ENCODE measurements at places on chromosomes 2 and 18. TPM values are rescaled to one million over a fixed set of nuclear protein-coding genes. Genes with fewer than 3 reads are reported as not detected.

- no peak overlapping the region for H3K27ac ChIP-seq
- no peak overlapping the region for H3K4me3 ChIP-seq
- DNase-seq = no peak
- 0 out of 2 replicates have a peak, but pooled peaks cover 4% of the 10 kb centered on the region for H3K4me1 ChIP-seq
Observed at GRCh38 chr2:24101992-24102391, 17.4 kb upstream of the TP53I3 start.

GRCh38 chr2:211748339-211748738, 790.3 kb downstream of the ERBB4 start:
- no peak overlapping the region for H3K4me3 ChIP-seq
- H3K27me3 ChIP-seq = no peaks in the 10 kb centered on the region
- no peaks in the 10 kb centered on the region for H3K36me3 ChIP-seq

- no peaks in the 10 kb centered on the region for H3K36me3 ChIP-seq
- DNase-seq = no peak
- H3K27ac ChIP-seq = no peak overlapping the region
- no peaks in the 10 kb centered on the region for H3K27me3 ChIP-seq
Observed at GRCh38 chr2:75632091-75632701, 14.4 kb upstream of the MRPL19 start.

GRCh38 chr2:177359836-177360595, 32.6 kb upstream of the AGPS start:
- no peaks in the 10 kb centered on the region for H3K36me3 ChIP-seq
- DNase-seq = no peak
- no peaks in the 10 kb centered on the region for H3K27me3 ChIP-seq
- H3K27ac ChIP-seq = no peak overlapping the region
- no peak overlapping the region for H3K4me3 ChIP-seq

GRCh38 chr2:216101109-216101508, 8.0 kb upstream of the XRCC5 start:
- no peaks in the 10 kb centered on the region for H3K4me1 ChIP-seq
- H3K27ac ChIP-seq = no peak overlapping the region
- H3K4me3 ChIP-seq = no peak overlapping the region
- no peak for DNase-seq
- H3K36me3 ChIP-seq = no peaks in the 10 kb centered on the region
- no peaks in the 10 kb centered on the region for H3K27me3 ChIP-seq

DNA sequence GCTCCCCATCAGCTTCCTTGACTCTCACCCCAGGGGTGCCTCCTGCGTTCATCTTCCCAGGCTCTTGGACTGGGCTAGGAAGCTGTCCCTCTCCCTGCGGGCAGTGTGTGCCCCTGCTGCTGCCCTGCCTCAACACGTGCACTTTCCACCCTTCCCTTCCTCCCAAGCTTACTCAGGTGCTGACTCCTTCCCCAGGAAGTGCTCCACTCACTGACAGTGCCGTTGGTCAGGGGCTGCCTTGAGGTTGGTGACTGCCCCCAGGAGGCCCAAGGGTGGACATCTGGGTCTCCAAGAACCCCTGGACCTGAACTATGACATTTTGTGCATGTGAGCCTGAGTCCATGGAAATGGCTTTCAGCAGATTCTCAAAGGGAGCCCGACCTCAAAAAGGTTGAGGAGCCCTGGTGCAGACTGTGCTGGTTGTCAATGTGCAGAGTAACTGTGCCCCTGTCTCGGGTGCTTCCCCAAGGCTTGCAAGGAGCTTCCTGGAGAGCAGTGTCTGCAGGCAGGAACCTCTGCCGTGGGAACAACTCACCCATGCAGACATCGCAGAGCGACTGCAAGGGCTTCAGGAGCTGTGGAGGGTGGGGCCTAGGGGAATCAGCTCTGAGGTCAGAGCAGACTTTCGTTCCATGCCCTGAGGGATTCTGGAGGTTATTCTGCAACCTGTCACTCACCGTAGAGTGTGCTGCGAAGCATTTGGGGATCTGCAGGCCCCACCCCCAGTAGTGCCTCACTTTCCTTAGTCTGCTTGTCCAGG, 116.5 kb upstream of the MCFD2 start:
- no peak for DNase-seq
- no peaks in the 10 kb centered on the region for H3K27me3 ChIP-seq
- H3K36me3 ChIP-seq = no peaks in the 10 kb centered on the region
- H3K4me3 ChIP-seq = no peak overlapping the region
- H3K27ac ChIP-seq = no peak overlapping the region
- peaks cover 22% of the 10 kb centered on the region for H3K4me1 ChIP-seq

The CIB4 gene
- not detected for total RNA-seq

- H3K36me3 ChIP-seq = peaks cover 18% of the 10 kb centered on the region
- no peak for DNase-seq
- H3K27ac ChIP-seq = no peak overlapping the region
- no peak overlapping the region for H3K4me3 ChIP-seq
Observed at GRCh38 chr18:66264130-66264529, 339.8 kb downstream of the CDH19 start.

GRCh38 chr2:178910005-178910404, 102.8 kb upstream of the TTN start:
- H3K36me3 ChIP-seq = no peaks in the 10 kb centered on the region
- no peak overlapping the region for H3K27ac ChIP-seq
- H3K27me3 ChIP-seq = no peaks in the 10 kb centered on the region
- H3K4me3 ChIP-seq = no peak overlapping the region
- DNase-seq = no peak

- H3K4me3 ChIP-seq = no peak overlapping the region
- no peaks in the 10 kb centered on the region for H3K27me3 ChIP-seq
- no peak for DNase-seq
- no peaks in the 10 kb centered on the region for H3K4me1 ChIP-seq
- no peaks in the 10 kb centered on the region for H3K36me3 ChIP-seq
Observed at GRCh38 chr2:226906163-226906693, 70.4 kb downstream of the RHBDD1 start.

GRCh38 chr18:45856531-45856930, 31.1 kb downstream of the SIGLEC15 start:
- H3K27ac ChIP-seq = no peak overlapping the region
- 0 out of 2 replicates have a peak, but pooled peaks cover 5% of the 10 kb centered on the region for H3K4me1 ChIP-seq
- H3K36me3 ChIP-seq = peaks cover 39% of the 10 kb centered on the region
- no peaks in the 10 kb centered on the region for H3K27me3 ChIP-seq

The SP5 gene
- total RNA-seq = 7.0 TPM

DNA sequence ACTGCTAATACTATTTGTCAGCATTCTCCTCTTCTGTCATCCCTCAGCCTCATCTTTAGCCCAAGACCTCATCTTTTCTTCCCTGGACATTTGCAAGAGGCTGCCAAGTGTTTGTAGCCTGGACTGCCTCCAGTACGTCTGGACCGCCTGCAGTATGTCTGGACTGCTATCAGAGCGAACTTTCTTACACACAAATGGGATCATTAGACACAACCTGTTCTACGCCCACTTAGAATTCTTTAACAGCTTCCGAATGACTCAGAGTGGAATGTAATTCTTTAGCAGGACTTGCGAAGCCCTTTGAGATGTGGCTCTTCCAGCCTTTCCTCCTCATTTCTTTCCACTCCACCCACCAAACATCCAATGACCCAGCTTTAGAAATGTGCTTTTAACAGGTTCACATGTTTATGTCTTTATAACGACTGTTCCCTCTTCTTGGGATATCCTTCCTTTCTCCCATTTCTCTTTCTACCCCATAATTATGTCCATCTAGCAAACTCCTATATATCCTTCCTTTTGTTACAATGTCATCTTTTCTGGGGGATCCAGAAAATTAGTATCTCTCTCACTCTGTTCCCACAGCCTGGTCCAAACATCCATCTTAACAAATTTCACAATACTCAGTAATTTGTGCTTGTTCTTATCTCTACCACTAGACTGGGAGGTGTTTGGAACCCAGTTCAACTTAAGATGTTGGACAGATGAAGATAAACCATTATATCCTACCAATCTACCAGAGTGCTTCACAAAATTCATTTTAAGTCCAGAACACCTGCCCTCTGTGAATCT, 171.3 kb upstream of the PGAP1 start:
- no peaks in the 10 kb centered on the region for H3K4me1 ChIP-seq
- H3K27me3 ChIP-seq = no peaks in the 10 kb centered on the region
- DNase-seq = no peak
- no peak overlapping the region for H3K27ac ChIP-seq
- no peaks in the 10 kb centered on the region for H3K36me3 ChIP-seq

- peak overlapping the region; percentile 31 for H3K27ac ChIP-seq
- no peak for DNase-seq
Observed at GRCh38 chr2:55052129-55053061, 2.1 kb upstream of the RTN4 start.

GRCh38 chr2:193382583-193382982, 1187.8 kb upstream of the TMEFF2 start:
- no peak overlapping the region for H3K27ac ChIP-seq
- H3K4me3 ChIP-seq = no peak overlapping the region
- no peaks in the 10 kb centered on the region for H3K36me3 ChIP-seq
- peak; percentile 8 for DNase-seq
- H3K4me1 ChIP-seq = 0 out of 2 replicates have a peak, but pooled peaks cover 2% of the 10 kb centered on the region
- H3K27me3 ChIP-seq = peaks cover 54% of the 10 kb centered on the region

The ZNF521 gene
- 13.8 TPM for total RNA-seq

- H3K4me1 ChIP-seq = no peaks in the 10 kb centered on the region
- H3K27ac ChIP-seq = no peak overlapping the region
- H3K4me3 ChIP-seq = no peak overlapping the region
- DNase-seq = no peak
- H3K36me3 ChIP-seq = no peaks in the 10 kb centered on the region
Observed at GRCh38 chr2:174627216-174627615, 29.6 kb upstream of the WIPF1 start.

The PDE1A gene
- 0.25 TPM for total RNA-seq

- H3K27me3 ChIP-seq = no peaks in the 10 kb centered on the region
- no peak overlapping the region for H3K4me3 ChIP-seq
- no peak for DNase-seq
- peaks cover 16% of the 10 kb centered on the region for H3K4me1 ChIP-seq
Observed at GRCh38 chr18:42545825-42546224, 569.7 kb downstream of the RIT2 start.

The RBM44 gene
- total RNA-seq = 0.71 TPM

DNA sequence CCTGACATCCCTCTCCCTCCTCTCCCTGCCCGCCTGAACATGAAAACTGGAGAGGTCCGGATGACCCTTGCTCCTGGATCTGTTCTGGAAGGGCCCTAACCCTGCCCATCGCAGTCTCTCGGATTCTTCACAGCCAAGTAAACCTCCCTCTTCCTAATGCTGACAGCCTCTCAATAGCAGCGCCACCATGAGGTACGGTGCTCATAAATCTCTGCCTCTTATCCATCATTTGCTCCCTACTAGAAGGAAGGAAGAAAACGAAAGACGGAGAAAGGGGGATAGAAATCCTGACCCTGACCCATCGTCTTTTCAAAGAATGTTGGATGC, 257.9 kb downstream of the BCL11A start:
- peaks cover 10% of the 10 kb centered on the region for H3K27me3 ChIP-seq
- no peaks in the 10 kb centered on the region for H3K36me3 ChIP-seq
- H3K4me3 ChIP-seq = no peak overlapping the region
- peak; percentile 34 for DNase-seq
- no peak overlapping the region for H3K27ac ChIP-seq
- peaks cover 24% of the 10 kb centered on the region for H3K4me1 ChIP-seq

DNA sequence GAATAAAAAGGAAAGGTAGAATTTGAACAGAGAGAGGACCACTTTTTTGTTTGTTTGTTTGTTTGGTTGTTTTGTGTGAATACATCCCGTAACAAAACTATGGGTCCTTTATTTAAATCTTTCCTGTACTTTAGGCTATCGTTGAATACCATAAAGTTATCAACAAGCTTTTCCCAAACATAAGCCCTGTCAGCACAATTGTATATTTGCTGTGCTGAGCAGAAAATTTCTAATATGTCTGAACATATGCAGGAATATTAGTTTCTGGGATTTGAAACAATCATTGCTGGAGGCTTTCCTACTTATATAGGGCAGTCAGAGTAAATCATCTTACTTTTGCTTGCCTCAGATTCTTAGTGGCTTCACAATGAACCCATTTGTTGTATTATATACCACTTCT, 536.4 kb downstream of the CNTNAP5 start:
- H3K27ac ChIP-seq = no peak overlapping the region
- H3K4me1 ChIP-seq = peaks cover 21% of the 10 kb centered on the region
- no peak for DNase-seq
- H3K27me3 ChIP-seq = no peaks in the 10 kb centered on the region
- H3K4me3 ChIP-seq = no peak overlapping the region

The OBSL1 gene
- 221 TPM for total RNA-seq

The OTOS gene
- total RNA-seq = not detected

DNA sequence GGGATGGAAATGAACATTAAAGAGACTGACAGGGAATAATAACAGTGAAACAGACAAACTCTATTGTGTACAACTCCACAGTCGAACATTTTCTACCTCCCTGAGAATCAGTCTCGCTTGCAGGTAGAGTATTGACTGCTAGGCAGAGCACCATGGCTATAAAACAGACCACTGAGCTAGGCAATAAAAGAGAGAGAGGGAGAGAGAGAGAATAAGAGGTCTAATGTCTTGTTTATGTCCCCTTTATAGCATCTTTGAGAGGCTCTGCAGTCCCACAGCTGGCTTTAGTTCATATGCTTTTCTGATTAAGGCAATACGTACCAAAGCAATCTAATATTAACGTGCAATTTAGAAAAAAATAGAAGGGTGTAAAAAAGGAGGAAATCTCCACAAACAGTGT, 652.6 kb downstream of the NRXN1 start:
- DNase-seq = no peak
- no peak overlapping the region for H3K27ac ChIP-seq
- no peaks in the 10 kb centered on the region for H3K27me3 ChIP-seq
- no peaks in the 10 kb centered on the region for H3K4me1 ChIP-seq
- no peak overlapping the region for H3K4me3 ChIP-seq

DNA sequence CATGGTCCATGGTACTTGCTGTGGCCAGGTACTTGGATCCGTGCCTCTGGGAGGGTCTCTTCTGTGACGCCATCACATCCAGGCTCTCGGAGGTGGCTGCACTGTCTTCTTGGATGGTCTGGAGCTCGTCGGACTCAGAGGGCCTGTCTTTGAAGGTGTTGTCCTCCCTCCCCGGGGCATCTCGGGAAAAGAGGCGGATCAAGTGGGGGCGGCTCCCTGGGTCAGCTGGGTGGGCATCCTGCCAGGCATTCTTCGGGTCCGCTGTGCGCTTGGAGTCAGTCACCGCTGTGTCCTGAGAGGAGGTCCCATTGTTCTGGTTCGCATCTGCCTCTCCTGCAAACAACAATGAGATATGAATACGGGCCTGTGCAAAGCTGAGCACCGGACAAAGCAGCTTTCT, 115.6 kb downstream of the MBP start:
- H3K27ac ChIP-seq = no peak overlapping the region
- no peak for DNase-seq
- H3K36me3 ChIP-seq = peaks cover 12% of the 10 kb centered on the region
- peaks cover 6% of the 10 kb centered on the region for H3K4me1 ChIP-seq

DNA sequence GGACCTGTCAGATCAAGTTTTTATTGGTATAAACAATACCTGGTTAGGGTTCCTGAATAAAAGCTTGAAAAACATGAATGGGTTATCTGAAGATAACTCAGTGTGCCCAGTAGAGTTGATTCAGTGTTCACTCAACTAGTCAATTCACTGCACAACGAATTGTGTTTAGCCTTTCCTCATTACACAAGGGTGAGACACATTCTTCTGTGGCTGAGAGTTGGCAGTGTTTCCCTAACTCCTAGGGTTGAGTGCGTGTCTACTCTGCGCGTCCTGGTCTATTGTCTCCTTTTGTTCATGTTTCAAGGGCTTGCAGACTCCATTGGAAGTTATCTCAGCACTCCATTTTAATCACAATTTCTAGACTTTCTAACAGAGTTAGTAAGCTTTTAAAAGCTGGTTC, 32.8 kb upstream of the TMEM178A start:
- no peak overlapping the region for H3K27ac ChIP-seq
- H3K4me3 ChIP-seq = no peak overlapping the region
- no peak for DNase-seq
- peaks cover 9% of the 10 kb centered on the region for H3K36me3 ChIP-seq
- H3K27me3 ChIP-seq = no peaks in the 10 kb centered on the region
- H3K4me1 ChIP-seq = no peaks in the 10 kb centered on the region

The CFAP65 gene
- 0.48 TPM for total RNA-seq
